ENCODE measurements at places on chromosomes 2 and 18.
A peak's percentile ranks its signal among the peaks of the same experiment; 100 is the strongest.

DNA sequence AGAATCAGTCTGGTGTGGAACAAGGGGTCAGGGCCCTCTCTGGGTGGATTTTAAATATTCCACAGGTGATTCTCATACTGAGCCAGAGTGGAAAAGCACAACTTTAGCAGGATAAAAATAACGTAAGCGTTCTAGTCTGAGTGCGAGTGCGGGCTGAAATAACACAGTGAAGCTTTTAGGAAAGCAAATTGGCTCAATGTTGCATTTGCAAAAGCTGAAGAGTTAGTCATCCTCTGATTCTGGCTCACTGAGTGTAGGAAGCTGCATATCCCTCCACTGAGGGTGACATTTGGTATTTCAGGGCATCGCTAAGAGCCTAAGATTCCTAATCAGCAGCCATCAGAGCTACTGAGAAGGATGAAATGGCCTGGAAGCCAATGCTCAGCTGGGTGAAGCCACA, 134.7 kb downstream of the RIF1 start:
- peak; percentile 41 for DNase-seq

DNA sequence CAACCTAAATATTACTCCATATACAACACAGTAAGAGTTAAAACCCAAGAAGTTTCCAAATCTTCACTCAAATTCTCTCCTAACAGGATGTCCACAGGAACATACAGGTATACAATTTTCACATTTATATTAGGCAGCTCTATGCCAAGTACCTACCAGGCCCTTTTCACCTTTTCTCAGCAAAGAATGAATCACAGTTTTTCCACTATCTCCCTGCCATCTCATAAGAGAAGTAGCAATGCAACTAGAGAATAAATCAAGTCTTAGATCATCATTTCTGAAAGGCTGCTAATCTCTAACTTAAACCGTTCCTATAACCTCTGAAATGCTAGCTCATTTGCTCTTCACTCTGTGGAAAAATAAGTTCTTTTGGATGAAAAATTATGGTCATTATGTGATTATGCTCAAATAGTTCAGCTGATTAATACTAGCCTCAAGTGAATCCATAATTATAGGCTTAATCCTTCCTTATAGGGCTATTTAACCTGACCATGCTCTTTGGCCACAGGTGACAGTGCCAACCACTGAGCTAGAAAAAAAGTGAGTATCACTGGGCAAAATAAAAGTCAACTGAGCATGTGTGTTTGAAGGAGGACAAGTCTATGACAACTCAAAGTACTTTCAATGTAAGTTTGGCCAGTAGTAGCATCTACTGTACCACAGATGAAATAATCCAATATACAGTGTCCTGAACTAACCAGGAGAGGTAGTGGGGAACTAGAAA, 79.7 kb downstream of the COBLL1 start:
- DNase-seq = no peak

DNA sequence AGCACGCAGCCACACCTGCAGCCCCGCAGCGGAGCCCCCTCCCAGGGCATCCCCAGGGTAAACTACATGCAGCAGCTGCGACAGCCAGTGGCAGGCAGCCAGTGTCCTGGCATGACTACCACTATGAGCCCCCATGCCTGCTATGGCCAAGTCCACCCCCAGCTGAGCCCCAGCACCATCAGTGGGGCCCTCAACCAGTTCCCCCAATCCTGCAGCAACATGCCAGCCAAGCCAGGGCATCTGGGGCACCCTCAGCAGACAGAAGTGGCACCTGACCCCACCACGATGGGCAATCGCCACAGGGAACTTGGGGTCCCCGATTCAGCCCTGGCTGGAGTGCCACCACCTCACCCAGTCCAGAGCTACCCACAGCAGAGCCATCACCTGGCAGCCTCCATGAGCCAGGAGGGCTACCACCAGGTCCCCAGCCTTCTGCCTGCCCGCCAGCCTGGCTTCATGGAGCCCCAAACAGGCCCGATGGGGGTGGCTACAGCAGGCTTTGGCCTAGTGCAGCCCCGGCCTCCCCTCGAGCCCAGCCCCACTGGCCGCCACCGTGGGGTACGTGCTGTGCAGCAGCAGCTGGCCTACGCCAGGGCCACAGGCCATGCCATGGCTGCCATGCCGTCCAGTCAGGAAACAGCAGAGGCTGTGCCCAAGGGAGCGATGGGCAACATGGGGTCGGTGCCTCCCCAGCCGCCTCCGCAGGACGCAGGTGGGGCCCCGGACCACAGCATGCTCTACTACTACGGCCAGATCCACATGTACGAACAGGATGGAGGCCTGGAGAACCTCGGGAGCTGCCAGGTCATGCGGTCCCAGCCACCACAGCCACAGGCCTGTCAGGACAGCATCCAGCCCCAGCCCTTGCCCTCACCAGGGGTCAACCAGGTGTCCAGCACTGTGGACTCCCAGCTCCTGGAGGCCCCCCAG, 254.1 kb downstream of the GLI2 start:
- DNase-seq = no peak

DNA sequence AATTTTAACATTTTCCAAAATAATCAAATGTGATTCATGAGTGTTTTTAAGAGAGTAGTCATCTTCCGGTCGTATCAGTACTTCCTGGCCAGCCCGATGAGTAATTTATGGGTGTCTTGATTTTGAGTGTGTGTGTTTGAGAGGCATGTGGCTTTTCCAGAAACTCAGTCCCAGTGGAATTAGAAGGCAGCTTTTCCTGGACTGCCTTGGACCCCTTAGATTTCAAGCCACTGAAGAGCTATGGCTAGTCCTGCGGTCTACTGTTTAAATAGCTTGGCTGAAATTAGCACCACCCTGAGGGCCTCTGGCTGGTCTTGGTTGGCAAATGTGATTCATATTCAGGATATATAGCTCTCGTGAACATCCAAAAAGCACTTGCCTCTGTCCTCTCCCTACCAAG, 59.4 kb downstream of the HK2 start:
- DNase-seq = peak; percentile 76

- peak; percentile 49 for DNase-seq
Observed at GRCh38 chr2:46569061-46569560, 89.7 kb downstream of the TMEM247 start.
